ENCODE measurements at places on chromosomes 3 and 15.

GRCh38 chr3:40452562-40452875, 4.6 kb upstream of the RPL14 start:
- no peak for DNase-seq

DNA sequence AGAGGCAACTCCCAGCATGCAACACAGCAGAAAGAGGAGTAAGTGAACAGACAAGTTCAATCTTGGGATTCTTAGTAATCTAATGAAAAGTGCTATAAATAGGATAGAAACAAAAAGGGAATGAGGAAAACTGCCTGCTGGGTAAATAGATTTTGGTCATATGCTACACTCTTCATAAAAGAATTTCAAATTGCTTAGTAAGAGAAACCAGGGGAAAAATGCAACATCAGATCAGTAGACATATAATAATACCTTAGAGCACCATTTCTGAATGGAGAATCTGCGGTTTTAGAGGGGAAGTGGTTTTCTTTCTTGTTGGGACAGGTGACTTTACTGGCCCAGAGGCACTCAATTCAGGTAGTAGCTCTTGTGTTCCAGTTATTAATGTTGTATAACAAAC, 13.4 kb upstream of the TBC1D5 start:
- DNase-seq: no peak

GRCh38 chr15:59063042-59063441, 41.9 kb upstream of the CCNB2 start:
- no peak for DNase-seq

DNA sequence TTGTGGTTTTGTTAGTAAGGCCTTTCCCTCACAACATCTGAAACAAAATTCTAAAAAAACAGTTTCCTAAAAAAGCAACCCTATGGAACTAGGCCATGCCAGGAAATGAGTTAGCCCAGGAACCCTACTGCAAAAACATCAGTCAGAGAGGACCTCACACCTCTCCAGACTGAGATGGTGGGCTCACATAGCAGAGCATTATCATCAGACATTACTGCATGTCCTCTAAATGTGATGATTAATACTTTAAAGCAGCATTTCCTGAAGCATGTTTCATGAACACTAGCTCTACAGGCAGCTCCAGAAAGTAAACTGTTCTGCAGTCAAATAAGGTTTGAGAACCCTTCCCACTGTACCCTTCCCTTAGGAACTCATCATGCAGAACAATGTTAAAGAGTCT, 232.3 kb upstream of the MRPL3 start:
- DNase-seq: no peak

DNA sequence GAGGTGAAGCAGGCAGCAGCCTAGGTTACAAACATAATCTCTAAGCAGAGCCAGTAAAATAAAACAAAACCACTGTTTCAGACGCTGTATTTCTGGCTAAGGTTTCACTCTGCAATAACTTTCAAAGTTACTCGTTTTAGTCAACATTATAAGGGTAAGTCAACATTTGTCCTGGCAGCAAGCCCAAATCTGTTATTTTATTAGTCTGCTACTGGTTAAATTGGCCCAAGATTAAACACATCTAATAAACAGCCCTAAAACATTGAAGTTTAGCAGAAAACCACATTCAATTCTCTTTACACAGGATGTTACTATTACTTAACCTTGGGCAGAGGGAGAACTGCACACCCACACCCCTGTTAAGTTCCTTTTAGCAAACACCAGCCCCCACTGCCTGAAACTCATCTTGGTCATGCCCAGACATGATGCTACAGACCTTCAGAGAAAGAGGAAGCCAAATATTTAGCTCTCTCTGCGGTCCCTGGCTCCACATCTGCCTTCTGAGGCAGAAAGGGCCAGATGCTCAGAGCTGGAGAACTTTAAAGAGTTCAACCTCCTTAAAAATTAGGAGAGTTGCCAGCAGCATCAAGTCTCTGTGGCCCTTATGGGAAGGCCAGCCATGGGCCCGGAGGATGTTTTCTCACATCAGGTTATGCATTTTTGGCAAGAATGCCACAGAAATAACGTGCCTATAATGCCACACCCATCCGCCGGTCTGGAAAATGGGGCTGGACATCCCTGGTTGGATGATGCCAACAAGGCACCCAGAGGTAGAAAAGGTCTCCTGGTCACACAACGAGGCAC, 17.9 kb downstream of the ARHGEF3 start:
- peak; percentile 39 for DNase-seq

DNA sequence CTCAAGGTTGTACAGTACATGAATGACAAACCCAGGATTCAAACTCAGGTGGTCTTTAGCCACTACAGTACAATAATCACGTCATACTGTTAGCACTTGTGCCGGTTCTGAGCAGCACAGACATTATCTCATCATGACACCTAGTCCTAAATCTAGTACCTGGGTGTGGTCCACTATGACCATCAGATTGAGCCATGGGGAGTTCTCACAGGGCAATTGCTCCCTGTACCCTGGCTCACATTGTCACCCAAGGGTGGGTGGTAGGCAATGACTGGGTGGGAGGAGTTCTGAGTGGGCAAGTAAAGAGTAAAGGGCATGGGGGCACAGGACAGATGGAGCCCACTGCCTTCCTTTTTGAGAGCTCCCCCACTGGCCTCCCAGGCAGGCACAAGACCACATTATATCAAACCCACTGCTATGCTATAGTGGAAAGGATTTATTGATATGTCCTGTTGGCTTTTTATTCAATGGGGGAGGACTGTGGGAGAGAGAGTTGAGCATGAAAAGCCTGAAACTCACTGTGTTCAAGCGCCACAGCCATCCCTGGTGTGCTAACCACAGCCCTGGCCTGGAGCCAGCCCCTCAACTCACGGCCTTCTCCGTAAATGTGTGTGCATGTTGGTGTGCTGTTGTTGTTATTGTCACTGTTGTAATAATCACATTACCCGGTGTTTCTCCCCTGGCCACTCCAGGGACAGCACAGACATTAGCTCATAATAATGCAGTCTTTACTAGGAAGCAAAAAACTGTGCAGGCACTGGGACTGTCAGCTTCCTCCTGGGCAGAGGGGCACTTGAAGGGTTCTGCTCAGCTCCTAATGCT, 27.3 kb downstream of the ADCY5 start:
- DNase-seq: no peak

DNA sequence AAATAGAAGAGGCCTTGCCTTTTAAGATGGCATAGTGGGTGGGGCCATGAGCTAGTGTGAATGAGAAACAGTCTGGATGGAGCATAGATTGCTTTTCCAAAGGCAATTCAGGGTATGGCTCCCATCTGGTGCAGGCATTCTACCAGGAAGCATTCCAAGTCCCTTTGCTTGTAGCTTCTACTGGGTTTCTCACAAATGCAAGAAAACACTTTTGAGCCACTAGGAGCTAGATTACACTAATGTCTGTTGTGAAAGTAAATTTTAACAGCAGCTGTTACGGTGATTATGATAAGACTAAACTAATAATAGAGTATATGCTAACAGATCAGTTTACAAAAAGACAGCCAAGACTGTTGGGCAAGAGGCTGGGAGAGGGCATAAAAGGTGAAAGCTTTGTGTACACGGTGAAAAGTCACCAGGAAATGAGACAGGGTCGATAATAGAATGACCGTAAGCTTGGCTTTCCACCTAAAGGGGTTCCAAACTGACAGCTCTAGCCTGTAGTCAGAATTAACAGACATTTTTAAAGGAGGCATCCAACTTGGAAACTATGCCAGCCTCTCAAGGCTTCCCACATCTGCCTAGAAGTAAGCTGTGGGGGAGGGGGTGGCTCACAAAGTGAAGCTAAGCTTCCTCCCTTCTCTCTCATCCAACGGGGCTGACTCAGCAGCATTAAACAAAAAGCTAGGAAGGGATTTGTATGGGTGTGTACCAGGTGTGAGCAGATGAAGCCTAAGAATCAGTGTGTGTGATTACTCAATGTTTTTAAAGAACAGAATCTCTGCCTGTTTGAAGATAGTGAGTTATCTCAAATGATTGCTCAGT, 61.1 kb upstream of the GPD1L start:
- no peak for DNase-seq

DNA sequence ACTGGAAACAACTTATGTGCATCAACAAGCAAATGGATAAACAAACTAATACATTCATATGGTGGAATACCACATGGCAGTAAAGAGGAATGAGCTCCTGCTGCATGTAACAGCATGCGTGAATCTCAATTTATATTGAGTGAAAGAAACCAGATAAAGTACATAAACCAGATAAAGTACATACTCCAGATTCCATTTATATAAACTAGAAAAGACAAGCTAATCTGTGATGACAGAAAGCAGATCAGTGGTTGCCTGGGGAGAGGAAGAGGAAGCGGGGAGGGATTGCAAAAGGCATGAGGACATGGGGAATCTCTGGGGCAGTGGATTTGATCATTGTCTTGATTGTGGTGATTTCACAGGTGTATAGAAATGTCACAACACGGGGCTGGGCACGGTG, 34.2 kb downstream of the LIMD1 start:
- no peak for DNase-seq

DNA sequence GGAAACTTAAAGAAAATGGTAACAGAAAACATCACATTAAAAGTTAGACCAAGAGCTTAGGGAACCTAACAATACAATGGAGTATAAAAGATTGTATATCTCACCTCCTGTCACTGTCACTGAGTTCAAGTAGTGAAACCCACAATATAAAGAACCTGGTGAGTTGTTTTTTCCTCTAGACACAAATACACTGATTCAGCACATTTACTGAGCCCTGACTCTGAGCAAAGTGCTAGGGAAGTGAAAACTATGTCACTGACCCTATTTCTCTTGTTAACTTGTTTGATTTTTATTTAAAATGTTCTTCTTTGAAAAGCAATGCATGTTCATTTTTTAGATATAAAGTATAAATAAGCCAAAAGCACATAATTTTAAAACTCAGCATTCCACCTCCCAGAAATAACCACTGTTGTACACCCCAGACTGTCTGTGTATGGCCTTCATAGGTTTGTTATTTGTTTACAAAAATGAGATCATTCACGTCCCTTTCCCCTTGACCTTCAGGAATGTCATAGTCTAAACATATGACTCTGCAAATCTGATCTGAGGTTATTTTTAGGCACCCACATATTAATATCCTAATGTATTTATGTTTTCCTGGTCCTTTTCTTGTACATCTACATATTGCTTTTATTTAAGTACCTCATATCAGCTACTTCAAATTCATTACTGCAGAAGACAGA, 69.2 kb upstream of the CSTA start:
- no peak for DNase-seq

DNA sequence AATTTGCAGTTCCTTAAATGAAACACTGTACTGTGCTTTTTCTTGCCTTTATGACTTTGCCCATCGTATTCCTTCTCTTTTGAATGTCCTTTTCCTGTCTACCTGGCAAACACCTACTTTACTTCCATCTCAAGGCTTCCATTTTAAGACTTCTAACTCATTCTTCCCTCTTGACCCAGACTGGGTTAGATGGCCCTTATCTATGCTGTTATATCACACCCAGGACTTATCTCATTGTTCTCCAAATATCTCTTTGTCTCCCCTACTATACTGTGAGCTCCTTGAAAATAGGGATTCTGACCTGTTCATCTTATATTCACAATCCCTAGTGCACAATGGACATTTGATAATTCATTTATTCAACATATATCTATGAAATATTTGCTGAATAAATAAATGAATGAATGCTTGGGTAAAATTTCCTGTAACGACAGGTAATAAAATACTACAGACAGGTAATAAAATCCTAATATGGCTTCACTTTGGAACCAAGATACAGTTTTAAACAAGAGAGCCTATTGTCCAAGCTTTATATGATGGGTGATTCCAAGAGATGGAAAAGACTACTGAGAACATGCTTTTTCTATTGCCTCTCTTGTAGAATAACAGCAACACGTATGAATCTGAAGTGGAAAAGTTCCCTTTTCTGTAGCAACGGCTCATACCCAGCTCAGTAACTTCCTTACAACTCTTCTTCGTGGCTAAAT, 22.7 kb downstream of the EFL1 start:
- no peak for DNase-seq

DNA sequence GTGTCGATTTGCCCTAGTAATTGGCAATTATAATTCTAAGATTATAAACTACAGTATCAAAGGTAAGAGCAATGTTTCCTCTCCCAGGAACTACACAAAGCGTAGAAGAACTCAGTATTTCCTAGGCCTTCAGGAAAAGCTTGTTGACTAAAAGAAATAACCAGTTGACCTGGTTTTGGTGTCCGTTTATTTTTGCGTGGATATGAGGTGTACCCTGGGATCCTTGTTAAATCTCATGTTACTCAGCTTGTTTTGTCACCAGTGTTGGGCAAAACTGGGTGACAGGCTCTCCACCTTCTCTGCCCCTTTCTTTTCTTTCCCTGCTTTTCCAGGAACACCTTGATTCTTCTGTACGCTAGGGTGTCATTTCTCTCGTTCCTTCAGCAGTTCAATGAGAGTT, 97.2 kb downstream of the CACNA1D start:
- DNase-seq: no peak

DNA sequence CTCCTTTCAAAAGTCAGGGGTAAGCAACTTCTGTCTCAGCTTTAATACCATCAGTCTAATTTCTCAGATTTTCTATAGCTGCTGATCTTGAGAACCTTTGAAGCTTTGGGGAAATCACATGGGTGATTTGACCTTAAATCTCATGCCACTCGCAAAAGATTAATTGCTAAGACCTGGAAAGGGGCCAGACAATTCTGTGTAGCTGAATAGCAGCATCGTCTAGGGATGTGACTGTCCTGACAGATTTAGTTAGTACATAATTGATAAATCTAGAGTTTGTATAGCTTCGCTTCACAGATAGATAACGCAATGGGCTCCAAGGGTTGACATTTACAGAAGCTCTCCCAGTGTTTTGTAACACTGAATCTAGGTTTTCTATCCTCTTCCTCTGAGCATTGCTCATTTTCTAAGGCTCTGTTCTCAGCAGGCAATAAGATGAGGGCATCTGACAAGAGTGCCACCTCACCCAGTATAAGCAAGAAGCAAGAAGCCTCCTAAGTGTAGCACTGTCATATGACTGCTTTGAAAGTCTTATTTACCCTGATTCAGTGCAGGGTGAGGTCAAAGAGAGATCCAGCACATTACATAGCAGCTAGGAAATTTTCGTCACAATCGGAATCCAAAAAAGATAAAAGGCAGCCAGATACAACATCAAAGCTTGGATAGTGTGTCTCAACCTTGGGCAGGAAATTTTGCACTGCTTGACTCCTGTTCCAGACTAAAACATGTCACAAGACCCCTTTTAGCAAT, 47.7 kb upstream of the DUT start:
- DNase-seq: no peak

DNA sequence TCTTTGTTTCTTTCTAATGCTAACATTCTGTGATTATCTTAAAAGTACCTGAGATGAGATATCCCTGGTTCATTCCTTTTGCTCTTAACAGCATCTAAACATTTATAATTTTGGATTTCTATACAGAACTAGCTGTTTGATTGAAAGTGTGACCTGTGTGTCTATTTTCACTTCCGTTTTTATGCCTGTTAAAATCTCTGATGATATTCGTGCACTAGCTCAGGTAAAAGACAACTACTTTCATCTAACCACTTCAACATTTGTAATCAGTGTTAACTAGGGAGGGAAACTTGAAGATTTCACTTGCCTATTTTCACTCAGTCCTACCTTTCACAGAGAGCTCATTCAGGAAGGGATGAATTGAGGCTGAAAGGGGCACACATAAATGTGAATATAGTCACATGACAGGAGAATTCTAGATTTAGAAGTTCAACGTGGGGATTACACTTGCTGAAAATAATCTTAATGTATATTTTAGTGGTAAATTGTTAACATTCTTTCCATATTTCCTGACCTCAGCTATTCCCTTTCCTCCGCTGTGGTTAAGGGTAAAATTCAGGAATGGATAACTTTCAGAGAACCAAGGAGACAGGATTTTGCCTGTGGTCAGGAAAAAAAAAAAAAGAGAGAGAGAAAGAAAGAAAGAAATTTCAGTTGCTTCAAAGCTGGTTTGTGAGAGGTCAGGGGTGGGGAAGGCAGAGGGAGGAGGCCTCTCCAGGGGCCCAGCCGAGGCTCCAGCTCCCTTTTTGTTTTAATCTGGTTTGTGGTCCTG, 159.8 kb upstream of the TSC22D2 start:
- DNase-seq: no peak
